ENCODE measurements at places on chromosomes 2 and 18.

DNA sequence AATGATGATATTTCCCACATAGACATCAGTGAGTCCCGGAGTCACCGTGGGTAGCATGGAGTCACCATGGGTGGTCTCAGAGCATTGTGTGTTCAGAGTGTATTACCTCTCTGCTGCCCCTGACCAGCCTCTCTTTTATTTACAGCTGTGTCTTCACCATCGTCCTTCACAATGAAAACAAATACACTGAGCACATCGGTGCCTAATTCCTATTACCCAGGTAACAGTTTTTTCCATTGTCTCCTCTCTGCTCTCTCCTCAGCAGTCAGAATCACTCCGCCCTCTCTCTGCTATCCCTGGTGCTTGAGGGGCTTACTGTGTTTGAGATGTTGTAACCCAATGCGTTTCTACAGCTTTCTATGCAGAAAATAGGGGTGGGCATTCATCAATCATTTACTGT, 361.5 kb upstream of the RAB12 start:
- DNase-seq: no peak

DNA sequence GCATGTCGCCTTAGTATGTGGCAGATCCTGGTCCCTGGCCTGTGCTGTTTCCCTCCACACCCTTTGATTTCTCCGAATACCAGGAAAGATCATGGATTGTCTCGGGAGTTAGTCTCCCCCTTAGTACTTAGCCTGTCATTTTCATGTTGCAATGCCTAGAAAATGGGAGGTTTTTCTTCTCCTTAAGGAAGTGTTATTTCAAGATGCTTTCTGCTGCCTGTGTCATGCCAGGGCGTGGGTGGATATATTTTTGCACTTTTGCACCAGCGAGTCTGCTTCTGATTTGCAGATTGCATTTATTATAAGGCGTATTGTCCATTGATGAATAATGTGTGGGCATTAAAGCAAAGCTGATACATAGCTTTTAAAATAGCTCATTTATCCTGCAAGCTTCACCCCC, 223.5 kb downstream of the NEDD4L start:
- DNase-seq: no peak

GRCh38 chr18:25132786-25133496, 219.0 kb downstream of the ZNF521 start:
- no peak for DNase-seq

- no peak for DNase-seq
These were observed 313.2 kb downstream of the PIK3C3 start for GRCh38 chr18:42268186-42268725.

DNA sequence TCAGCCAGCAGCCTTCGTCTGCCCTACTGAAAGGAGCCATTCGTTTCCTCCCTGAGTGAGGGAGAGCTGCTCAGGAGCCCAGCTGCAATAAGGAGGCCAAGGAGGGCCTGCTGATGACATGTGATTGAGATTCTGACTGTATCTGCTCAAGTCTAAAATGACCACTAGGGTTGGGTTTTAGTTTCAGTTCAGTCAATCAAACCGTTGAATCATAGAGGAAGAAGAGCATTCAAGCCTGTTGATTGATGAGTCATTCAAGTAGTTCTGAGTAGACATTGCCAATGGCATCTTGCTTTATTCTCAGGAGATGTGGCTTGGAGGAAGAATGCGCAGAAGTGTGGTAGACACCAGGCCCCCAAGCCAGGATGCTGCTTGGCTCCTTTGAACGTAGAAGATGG, 19.9 kb upstream of the BCL2L11 start:
- no peak for DNase-seq

- no peak for DNase-seq
These were observed 106.9 kb upstream of the CD302 start for GRCh38 chr2:159904959-159905305.

GRCh38 chr18:26134107-26134506, 438 bp downstream of the PSMA8 start:
- DNase-seq: no peak

GRCh38 chr2:198916548-198917080, 541.1 kb downstream of the SATB2 start:
- no peak for DNase-seq

GRCh38 chr2:11748861-11749645, 2.6 kb downstream of the LPIN1 start:
- no peak for DNase-seq

GRCh38 chr2:55936351-55936750, 12.8 kb upstream of the EFEMP1 start:
- no peak for DNase-seq

GRCh38 chr2:70648961-70649360, 95.3 kb upstream of the TGFA start:
- DNase-seq: no peak

DNA sequence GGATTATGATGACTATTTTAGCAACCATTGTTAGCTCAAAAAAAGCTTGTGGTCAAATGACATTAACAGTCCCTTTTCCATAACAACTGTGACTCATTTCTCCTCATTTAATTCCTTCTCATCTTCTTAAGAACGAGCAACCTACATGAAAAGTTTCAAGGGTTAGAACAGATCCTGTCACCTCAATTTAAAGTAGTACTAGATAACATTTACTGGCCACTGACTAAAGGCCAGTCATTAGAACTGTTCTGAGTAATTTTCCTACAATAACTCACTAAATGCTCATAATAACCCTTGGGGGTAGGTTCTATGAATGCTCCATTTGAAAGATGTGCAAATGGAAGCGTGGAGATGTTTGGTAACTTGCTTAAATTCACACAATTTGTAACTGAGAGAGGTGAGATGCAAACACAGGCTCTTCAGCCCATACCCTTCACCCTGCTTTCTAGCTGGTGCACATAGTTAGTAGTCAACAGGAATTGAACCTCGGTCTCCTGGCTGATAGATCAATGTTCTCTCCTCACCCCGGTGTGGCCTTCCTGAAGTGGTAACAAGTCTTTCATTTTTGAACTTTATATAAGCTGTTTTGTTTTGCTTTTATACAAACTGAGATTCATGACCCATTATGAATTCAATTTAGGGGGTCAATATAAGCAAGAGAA, 212.5 kb downstream of the SETBP1 start:
- no peak for DNase-seq

- DNase-seq: no peak
These were observed 405.8 kb upstream of the SLC39A10 start for GRCh38 chr2:195251214-195251613.

- no peak for DNase-seq
These were observed 34.1 kb downstream of the ITGB1BP1 start for GRCh38 chr2:9388950-9389911.

GRCh38 chr18:7417727-7418126, 149.4 kb upstream of the PTPRM start:
- peak; percentile 14 for DNase-seq

DNA sequence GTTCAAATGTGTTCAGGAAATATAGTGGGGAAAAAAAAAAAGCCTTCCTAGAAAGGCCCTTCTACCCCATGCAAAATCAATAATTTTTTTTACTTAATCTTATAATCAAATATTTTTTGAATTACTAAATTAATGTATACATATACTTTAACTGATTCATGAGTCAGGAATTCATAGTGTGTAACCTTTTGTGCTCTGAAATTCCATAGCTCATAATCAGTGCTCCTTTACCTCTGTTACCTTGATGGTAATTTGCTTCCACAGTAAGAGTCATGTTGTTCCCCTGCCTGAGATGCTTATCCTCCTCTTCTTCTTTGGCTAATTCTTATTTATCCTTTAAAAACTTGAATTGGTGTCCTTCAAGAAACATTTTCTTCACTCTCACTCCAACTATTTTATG, 414.2 kb downstream of the THSD7B start:
- DNase-seq: no peak

Data from HS-27A (cell line).